ENCODE measurements at places on chromosomes 1 and 21.

- DNase-seq: no peak
These were observed 420.4 kb upstream of the RUNX1 start for GRCh38 chr21:35469498-35469897.

GRCh38 chr1:153271711-153272110 is 12.2 kb downstream of the LORICRIN start:
- no peak for DNase-seq

- DNase-seq: no peak
These were observed 30.0 kb upstream of the ATP1A1 start for GRCh38 chr1:116343019-116343418.

DNA sequence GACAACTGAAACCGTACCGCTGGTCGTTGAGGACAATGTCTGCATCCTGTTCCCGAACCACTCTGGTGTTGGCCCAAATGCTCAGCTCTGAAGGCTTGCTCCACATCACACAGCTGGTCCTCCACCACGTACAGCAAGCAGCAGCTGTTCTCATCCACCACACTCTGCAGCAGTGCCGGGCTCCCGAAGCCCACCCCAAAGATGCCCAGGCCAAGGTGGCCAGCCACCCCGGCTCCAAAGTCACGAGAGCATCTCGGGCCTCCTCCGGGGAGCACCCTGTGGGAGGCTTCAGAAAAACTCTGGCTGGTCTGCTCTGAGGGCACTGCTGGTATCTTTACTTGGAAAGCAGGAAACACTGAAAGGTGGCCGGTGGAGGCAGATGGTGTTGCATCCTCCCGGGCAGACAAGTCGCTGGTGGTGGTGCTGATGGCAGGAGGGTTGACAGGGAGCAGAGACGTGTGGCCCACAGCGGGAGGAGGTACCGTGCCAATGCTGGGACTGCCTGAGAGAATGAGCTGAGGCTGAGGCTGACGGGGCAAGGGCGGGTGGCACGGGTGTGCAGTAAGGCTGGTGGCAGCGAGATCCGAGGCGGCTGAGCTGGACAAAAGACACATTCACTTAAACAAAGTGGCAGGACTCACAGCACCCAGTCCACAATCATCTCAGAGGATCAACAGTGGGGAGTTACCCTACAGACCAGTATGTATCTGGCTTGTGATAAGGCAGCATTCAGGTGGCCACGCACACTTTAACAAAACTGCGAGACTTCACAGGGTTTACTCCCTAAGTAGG is 6.5 kb upstream of the CCDC27 start:
- DNase-seq: no peak

DNA sequence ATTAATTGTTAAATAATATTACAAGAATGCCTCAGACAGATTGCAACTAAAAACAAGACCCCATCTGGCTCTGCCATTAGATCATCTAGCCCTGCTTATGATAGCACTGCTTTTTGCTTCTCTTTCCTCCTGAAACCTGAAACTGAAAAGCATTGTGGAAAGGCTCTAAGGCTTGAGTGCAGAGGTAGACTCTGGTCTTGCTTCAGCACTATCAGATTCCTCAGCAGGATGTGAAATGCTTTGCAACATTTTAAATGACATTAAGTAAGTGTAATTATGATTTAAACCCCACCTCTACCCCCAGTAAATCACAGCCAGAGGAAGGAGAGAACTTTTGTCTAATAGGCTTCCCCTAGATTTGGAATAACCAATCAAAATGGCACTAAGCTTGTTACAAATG is 32.9 kb downstream of the PHC2 start:
- no peak for DNase-seq

GRCh38 chr21:29279558-29279957 is 19.2 kb upstream of the BACH1 start:
- no peak for DNase-seq

DNA sequence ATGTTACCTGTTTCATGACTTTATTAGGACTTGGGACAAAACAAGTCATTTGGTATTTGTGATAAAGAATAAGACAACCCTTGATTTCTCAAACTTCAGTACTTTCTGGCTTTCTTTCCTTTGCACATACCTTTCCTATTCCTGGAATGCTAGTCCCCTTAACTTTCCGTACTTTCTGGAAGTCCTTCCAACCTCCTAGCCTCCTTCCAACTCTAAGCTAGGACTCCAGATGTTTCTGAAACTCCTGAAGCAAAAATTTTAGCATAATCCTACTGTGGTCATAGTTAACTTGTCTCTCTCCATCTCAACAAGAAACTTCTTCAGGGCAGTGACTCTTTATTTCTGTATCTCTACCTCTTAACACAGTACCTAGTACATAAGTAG is 19.8 kb upstream of the C1orf105 start:
- DNase-seq: no peak

- DNase-seq: no peak
These were observed 36.6 kb upstream of the PIGC start for GRCh38 chr1:172480431-172480830.
